Stimulated activated CD8-positive, alpha-beta memory T cell treated with anti-CD3 and anti-CD28 coated beads, Interleukin-7, amount 100 ng/mL, for 24 hours (primary cell): ENCODE measurements at places on chromosomes 2 and 18.

DNA sequence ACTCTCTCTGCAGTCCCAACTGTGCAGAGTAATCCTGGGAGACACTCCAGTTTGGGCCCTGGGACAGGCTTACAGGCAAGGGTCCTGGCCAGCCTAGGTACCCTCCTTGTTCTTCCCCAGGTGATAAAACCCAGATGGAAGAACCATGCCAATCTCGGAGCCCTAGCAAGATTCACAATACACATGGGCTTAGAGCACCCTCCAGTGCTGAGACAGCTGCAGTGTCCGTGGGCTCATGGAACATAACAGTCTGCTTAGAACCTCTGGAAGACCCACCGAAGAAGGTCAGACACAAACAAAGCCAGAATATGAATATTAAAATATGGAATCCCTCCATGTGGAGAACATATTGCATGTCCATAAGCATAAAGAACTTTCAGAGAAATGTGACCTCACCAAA, 568.1 kb downstream of the KCNJ3 start:
- DNase-seq, result no peak

DNA sequence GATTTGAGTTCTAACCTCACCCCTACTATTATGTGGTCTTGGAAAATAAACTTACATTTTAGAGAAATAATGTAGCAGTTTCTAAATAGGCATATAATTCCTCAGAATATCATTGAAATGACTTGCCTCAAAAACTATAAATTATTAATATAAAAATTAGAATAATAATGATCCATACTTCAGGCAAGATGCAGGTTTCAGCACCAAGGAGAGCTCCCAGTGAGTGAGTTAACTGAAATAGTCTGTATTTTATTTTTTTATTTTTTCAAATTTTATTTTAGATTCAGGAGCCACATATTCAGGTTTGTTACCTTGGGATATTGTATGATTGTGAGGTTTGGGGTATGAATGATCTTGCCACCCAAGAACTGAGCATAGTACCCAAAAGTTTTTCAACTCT, 472.2 kb upstream of the DCC start:
- DNase-seq, result no peak

- DNase-seq, result no peak
Observed at GRCh38 chr2:66521291-66521922, 86.5 kb downstream of the MEIS1 start.

DNA sequence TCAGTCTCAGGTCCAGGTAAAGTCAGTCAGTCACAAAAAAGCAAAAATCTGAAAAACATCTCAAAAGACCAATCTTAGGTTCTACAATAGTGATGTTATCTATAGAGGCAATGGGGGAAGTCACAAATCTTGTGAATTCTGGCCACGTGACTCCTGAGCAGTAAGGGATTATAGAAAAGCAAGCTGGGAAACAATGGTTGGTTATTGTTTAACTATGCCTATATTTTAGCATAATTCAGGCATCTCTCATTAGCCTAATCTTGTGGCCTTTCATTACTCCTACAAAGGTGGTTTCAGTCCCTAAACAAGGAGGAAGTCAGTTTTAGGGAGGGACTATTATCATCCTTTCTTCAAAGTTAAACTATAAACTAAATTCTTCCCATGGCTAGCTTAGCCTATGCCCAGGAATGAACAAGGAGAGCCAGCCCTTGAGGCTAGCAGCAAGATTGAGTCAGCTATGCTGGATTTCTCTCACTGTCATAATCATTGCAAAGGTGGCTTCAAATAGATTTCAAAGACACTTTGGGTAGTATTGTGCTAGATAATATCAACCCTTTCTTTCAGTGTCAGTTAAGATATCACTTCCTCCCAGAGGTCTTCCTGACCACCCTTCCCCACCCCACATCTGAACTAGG, 56.4 kb upstream of the ITGA6 start:
- no peak for DNase-seq

DNA sequence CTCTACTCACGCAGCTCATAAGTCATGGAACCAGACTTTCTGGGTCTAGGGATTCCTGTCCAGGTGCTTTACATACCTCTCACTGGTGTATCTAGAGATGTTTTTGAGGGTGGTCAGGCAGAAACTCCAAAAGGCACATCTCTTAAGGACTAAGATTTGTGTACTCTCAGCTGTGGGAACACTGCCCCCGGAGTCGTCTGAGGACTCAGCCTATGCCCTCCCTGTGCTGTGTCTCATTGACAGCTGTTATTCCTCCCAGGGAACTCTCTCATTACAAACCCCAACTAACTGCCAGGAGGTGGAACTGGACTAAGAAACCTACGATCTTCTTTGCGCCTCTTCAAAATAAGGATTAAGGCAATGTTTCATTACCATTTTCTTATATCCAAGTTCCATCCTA, 293.9 kb upstream of the DLGAP1 start:
- DNase-seq, result no peak

DNA sequence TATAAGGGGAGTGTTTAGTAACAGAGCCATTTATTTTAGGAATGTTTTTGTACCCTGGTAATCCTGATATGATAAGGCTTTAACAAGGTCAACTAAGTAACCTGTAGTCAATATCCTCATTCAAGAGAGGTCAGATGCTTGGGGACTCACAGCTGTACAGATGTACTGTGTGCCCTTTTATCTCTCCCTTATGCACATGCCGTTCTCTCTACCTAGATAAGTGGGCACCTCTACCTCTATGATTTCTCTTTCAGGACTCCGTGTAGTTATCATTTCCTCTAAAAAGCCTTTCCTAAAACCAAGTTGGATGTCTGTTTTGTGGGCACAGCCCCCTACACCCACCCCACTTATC, 132.4 kb downstream of the BCL2 start:
- DNase-seq, result no peak

DNA sequence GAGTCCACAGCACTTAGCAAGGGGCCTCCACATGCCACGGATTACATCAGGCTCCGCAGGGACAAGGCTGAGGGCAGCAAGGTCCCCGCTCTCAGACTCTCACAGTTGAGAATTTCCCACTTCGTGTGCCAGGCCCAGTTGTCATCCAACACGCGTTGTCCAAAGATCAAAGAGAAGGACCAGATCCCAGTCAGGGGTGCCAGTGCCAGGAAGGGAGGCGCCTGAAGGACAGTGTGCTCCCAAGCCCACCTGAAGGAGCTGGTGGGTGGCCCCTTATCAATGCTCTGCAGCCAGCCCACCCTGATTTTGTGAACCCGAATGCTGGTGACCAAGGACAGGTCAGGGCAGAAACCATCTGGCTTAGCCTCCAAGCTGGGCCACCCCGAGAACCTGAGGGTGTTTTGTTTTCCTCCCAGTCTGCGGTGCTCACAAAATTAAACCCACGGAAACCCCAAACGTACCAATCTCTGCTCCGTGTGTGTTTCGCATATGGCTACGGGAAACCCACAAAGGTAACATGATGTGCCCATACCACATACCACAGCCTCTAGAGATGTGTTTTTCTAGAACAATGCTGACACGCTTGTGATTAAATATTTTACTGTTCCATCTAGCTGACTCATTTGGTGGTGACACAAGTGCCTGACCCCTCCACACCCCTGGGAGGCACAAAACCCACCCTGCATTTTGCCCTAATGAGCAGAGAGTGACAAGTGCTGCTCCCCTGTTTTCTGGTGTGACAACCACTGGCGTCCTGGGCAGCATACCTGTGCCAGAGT, 24.5 kb downstream of the CRACDL start:
- DNase-seq, result no peak

DNA sequence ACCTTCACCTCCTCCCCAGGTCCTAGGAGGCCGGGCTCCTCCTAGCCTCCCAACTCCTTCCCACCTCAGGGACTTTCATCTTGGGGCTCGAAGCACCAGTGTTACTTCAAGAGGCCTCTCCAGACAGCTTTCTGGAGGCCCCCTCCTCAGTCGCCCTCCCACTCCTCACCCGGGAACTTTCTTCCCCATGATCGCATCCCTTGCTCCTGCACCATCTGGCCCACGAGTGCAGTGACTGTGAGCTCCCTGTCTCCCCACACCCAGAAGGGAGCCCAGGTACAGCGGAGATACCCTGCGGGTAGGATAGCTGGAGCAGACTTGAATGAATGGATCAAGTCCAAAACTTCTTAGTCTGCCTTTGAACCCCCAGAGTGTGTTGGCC, 6.1 kb downstream of the ERFE start:
- no peak for DNase-seq

DNA sequence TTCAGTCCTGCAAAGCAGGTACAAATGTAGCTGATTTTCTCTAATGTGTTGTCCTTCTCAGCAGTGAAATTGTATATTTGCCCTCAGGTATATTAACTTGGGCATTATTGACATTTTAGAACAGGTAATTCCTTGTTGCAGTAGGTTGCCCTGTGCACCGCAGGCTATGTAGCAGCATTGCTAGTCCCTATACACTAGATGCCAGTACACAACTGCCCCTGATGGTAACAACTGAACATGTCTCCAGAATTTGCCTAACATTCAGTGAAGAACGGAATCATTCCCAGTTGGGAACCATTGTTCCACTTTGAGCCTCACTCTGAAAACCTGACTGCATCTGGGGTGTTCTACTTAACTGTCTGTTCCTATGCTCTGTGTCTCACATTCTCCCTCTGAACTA, 23.1 kb upstream of the TFPI start:
- DNase-seq, result no peak

DNA sequence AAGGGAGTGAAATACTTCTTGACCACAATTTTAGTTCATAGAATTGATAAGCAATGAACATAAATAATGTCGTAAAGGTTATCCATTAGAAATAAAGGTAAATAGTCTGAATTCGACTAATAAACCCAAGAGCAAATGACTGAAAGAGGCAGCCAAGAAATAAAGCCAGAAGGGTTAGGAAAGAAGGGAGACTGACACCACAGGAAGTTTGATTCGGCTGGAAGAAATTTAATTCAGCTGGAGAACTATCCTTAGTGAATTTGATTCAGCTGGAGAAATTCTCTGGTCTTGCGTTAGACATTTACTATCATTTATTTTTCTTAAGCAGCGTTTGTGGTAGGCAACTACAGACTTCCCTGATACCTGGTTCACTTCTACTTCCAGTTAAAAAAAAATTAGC, 429.6 kb downstream of the PID1 start:
- DNase-seq, result no peak

DNA sequence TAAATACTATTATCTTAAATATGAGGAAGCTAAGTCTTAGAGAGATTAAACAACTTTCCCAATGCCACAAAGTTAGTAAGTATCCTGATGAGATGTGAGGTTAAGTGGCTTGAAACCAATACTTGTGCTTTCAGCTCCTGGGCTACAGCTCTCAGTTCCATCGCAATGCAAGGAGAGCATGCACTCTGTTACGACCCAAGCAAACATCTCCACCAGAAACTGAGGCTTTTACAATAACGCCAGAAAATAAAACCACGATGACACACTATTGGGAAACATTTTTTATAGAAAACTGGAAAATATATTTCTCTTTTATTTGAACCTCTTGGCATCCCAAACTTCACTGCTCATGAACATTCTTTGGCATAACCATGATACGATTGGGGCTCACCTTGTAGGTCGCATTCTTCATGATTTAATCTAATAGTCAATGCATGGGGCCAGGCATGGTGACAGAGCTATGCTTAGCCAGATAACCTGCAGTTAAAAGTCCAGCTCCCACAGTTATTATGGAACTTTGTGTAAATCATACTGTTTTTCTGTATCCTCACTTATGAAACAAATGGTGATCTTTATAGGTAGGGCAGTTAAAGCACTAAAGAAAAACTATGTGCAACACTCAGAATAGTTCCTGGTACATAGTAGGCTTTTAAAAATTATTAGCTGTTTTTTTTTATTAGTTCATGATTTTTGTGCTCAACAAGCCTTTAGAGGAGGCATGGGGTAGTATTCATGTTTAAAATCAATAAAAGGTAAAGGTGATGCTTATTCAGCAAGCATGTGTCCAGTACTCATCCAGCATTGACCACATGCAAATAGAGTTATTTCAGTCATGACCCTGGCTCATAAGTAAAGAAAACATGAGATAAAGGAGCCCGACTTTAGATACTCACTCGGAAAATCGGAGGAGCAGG, 238.3 kb upstream of the TRIB2 start:
- no peak for DNase-seq

DNA sequence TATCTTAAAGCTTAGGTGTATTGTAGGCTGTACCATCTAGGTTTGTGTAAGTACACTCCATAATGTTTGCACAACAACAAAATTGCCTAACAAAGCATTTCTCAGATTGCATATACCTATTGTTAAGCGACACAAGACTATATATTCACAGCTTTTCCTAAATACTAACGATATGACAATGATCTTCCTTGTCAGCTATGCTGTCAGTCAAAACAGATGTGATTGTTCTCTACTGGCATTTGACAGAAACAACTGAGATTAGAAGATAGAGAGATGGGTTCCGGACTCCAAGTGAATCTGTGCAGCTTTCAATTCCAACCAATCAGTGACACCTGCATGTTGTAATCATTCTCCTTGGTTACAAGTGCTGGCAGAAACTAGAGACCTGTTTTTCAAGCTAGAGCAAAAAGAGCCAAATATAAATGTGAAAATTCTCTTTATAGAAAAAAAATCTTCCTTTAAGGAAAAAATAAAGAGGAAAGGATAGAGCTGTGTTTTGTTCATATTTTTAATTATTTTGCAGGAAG, 1232.3 kb upstream of the SLC39A10 start:
- no peak for DNase-seq

- no peak for DNase-seq
Observed at GRCh38 chr2:43047187-43047780, 179.1 kb downstream of the ZFP36L2 start.

- DNase-seq, result no peak
Observed at GRCh38 chr18:5964108-5964507, 68.8 kb upstream of the TMEM200C start.

GRCh38 chr2:64655873-64656272, 2.2 kb upstream of the SERTAD2 start:
- no peak for DNase-seq

DNA sequence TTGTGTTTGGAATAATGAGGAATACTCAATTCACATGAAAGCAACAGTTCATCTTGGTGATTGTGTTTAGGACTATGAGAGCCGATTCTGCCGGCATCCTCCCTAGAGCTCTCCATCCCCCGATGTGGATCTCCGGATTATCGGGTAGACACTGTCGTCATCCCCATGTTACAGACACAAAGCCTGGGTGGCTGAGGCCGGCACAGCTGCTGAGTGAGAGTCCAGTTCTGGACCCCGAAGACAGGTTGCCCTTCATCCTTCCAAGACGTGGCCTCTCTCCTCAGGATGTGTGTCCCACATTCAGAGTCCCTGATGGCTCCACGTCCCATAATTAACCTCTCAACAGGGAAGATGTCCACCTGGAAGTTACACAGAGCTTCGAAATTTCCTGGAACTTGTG, 129.3 kb downstream of the HDAC4 start:
- no peak for DNase-seq

GRCh38 chr2:108604196-108604595, 69.9 kb downstream of the LIMS1 start:
- no peak for DNase-seq
